ENCODE measurements at places on chromosomes 6 and 20. TPM values are rescaled to one million over a fixed set of nuclear protein-coding genes. Genes with fewer than 3 reads are reported as not detected.

SRSF12 gene
- 9.4 TPM for polyA plus RNA-seq

NOTCH4 gene
- polyA plus RNA-seq = 56.8 TPM

RXRB gene
- 65.2 TPM for polyA plus RNA-seq

DEFB132 gene
- polyA plus RNA-seq = not detected
